ENCODE measurements at places on chromosomes 1 and 21. TPM values are rescaled to one million over a fixed set of nuclear protein-coding genes. Genes with fewer than 3 reads are reported as not detected.

- no peak for DNase-seq
Measured at GRCh38 chr1:185237661-185238060, 79.4 kb downstream of the IVNS1ABP start.

ATXN7L2 gene
- 38.9 TPM for polyA plus RNA-seq

E2F2 gene
- polyA plus RNA-seq: 3.4 TPM

DNA sequence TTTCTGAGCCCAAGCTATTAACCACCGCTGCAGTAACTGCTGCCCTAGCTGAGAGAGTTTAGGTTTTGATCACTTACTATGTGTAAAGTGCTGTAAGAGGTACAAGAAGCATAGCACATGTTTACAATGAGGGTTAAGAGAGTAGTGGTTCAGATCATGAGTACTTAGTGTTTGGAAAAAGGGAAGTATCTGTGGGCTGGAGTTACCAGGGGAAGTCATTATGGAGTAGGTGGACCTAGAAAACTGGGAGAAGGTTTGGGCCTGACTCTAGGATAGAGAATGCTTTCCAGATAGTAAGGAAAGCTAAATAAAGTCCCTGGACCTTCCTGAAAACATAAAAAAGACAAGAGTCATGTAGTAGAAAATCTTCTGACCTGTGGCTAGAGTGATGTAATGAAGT, 149.6 kb upstream of the PLXNA2 start:
- DNase-seq: no peak

TMEM240 gene
- 4.1 TPM for polyA plus RNA-seq

ICOSLG gene
- polyA plus RNA-seq: 6.3 TPM

A3GALT2 gene
- polyA plus RNA-seq: not detected

DNA sequence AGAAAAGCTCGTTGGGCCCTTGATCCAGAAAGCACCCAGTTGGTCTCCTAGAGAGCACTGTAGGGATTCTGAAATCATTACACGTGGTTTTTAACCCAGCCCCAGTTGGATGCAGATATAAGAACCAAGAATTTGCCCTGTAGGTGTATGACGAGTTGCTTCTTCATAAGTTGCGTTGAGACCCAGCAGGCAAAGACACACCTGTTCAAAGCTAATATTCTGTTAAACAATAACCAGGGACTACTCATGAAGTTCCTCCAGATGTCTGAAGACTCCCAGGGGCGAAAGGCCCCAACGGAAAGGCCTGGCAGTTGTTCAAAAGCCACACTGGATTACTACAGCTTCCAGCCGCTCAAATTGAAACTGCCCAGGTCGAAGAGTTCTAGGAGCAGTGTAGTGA, 88.6 kb upstream of the HNRNPU start:
- DNase-seq: no peak

- DNase-seq: no peak
Measured at GRCh38 chr1:82511441-82511840, 710.7 kb downstream of the ADGRL2 start.

GRCh38 chr1:85746777-85747176, 38.5 kb upstream of the ZNHIT6 start:
- no peak for DNase-seq

- DNase-seq: no peak
Measured at GRCh38 chr1:180911640-180912191, 981 bp upstream of the KIAA1614 start.

DNA sequence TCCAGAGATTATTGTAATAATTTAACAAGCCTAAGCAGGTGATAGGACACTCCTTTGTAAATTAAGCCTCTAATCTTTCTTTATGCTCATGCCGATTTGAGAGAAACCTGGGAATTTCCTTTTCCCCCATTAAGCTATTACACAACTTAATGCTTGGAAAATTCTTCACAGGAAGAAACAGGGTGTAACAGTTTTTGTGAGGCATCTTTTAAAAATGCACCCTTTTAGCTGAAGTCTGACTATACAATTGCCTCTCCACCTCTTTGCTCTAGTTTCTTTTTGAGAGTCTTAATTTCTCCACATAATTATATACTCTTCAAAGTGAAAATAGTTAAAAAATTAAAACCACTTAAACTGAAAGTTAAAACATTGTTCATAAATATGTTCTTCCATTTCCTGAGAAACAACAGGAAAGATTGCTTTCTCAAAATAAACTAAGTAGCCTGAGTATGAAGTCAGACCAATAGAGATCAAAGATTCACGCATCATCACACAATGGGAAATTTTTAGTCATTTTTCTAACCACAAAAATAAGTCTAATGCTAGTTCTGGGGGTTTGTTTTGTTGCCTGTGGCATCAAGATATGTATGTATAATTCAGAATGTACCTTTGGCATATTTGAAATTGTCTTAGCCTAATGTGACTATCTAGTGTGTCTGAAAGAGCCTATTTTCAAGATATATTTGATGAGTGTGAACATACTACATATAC, 34.7 kb downstream of the LRRC8D start:
- no peak for DNase-seq

DNA sequence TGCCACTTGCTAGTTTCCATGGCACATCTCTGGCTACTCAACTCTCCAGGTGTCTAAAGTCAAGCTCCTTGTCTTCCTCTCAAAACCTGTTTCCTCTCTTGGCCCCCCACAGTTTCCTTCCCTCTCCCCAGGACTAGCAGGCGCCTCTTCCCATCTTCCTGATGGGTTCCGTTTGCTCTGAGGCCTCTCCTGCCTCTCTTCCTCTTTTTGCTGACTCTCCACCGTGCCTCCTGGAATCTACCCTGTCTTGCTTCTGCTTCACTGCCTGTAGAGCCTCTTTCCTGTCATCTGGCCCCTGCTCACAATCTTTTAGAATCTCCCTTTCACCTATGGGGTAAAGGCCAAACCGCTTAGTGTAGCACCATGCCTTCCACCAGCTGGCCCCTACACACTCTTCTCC, 21.8 kb upstream of the LHX4 start:
- no peak for DNase-seq

DNA sequence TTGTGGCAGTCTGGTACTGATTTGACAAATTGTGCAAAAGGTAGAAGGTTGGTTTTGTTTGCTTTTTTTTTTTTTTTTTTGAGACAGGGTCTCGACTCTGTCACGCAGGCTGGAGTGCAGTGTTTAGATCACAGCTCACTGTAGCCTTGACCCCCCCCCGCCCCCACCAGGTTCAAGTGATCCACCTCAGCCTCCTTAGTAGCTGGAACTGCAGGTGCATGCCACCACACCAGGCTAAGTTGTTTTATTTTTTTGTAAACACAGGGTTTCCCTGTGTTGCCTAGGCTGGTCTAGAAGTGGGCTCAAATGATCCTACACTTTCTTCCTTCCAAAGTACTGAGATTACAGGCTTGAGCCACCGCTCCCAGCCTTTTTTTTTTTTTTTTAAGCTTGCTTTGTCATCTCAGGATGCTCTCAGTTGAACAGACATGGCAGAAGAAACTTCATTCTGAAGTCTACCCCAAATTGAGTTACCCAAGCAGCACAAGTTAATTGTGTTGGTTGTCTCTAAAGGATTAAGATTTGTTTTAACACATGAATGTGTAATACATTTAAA, 8.2 kb downstream of the KDM1A start:
- DNase-seq: no peak

DNA sequence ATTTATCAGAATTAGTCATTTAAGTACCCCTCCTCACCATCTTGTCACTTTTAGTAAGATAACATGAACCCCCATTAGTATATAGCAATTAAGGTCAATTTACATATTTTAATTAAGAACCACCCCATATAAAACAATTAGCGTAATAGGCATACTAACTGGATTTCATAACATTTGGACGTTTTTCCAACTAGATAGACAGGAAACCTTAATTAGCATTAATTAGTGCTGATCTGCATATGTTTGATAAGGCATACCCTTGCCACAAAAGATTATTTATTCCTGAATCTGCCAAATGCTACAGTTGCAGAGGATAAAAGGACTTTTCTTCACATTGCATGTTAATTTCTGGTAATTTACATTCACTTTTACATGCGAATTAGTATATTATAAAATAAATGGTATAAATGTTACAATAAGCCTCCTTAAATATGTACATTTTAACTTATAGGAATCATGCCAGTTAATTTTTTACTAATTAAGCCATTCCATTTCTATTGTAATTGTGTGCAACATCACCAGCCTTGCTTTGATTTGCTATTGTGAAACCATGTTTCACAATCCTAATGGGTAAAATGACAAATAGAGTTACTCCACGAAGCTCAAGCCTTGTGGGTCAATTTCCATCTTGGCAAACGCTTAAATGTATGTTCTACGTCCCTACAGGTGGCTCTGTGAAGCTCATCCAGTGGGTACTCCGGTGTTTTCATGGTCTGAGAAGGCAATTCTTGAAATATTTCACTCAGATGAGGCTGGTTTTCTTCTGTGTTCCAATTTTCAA, 469.6 kb downstream of the DPYD start:
- no peak for DNase-seq

- no peak for DNase-seq
Measured at GRCh38 chr1:108011295-108011694, 46.3 kb upstream of the VAV3 start.
